ENCODE measurements at places on chromosomes 5 and 9. TPM values are rescaled to one million over a fixed set of nuclear protein-coding genes. Genes with fewer than 3 reads are reported as not detected.

The GZMA gene
- polyA plus RNA-seq = 2.2 TPM

The PCDHA5 gene
- not detected for polyA plus RNA-seq

The GPR150 gene
- 0.19 TPM for polyA plus RNA-seq

The SMIM33 gene
- not detected for polyA plus RNA-seq

The NUTM2F gene
- polyA plus RNA-seq = not detected

The PTGER4 gene
- 8.5 TPM for polyA plus RNA-seq

The CCNH gene
- 49.7 TPM for polyA plus RNA-seq

The IL9 gene
- polyA plus RNA-seq = not detected

The SH3PXD2B gene
- 3.1 TPM for polyA plus RNA-seq

All from kidney (tissue), 22 donors.